Stimulated activated CD4-positive, alpha-beta T cell treated with anti-CD3 and anti-CD28 coated beads, Interleukin-12 subunit alpha, Interleukin-12 subunit beta, amount 100 ng/mL, for 24 hours (primary cell): ENCODE measurements at places on chromosomes 6 and 20.

GRCh38 chr6:152534541-152534940 is 102.6 kb downstream of the SYNE1 start:
- DNase-seq = no peak

DNA sequence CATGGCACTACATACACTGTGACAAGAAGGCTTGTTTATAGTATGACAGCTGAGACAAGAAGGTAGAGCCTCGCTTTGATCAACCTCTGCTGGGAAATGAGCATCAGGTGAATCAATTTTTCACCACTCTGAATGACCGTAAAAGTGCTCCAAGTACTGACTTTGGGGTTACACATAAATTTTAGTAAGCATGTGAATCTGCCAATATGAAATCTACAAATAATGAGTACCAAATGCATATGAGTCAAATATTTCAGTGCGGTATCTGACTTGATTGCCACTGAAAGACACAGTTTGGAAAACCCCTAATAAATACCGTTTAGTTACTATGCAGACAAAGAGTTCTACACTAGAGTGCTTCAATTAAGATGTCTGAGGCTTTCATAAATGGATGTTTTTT is 77.8 kb downstream of the ATG5 start:
- no peak for DNase-seq

DNA sequence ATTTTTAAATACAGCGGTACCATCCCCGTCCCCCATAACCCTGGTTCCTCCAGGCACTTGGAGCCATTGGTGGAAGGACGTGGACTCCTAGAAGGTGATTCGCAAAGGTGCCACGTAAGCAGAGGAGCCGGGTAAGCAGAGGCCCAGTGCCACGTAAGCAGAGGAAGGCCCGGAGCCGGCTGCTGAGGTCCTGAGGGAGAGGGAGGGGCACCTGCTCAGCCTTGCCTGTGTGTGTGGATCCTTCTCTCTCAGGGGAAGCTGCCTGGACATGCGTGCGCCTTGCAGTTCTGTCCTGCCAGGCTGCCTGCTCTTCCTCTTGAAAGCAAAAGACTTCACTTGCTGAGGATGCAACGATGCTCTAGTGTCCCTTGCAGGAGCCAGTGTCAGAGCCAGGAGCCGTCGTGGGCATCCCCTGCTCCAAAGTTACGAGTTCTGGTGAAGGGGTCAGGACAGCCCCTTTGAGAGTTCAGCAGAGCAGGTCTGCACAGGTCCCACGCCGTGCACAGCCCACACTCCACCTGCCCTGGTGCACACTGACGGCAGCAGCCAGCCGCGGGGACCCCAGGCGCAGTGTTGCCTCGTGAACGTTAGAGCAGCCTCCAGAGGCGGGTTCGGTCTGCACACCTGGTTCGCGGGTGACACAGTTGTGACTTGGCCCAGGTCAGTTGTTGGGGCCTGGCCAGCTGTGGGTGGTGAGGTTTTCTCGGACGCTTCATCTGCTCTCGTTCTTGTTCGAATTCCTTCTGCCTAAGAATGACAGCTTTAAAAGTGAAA is 1.9 kb upstream of the NKAIN4 start:
- DNase-seq = no peak

GRCh38 chr20:25258828-25259227 is 10.9 kb downstream of the PYGB start:
- DNase-seq = no peak

DNA sequence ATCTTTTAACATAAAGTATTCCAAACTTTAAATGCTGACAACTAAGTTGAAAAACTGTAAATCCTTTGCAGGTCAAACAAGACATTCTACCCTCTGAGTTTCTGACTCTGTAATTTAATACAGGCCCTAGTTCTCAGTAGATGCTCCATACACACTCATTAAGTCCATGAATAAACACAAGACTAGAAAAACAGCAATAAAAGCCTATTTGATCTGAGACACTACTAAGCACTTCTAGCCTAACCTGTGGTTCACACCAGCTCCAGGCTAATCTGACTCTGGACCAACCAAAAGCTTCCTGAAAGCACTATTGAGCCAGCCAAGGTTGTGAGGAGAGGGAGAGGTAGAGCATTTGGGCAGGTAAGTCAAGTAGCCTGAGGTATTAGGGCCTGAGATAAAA is 103.9 kb downstream of the EPM2A start:
- DNase-seq = no peak

- DNase-seq = no peak
These were observed 79.1 kb downstream of the SHLD1 start for GRCh38 chr20:5829241-5829809.

DNA sequence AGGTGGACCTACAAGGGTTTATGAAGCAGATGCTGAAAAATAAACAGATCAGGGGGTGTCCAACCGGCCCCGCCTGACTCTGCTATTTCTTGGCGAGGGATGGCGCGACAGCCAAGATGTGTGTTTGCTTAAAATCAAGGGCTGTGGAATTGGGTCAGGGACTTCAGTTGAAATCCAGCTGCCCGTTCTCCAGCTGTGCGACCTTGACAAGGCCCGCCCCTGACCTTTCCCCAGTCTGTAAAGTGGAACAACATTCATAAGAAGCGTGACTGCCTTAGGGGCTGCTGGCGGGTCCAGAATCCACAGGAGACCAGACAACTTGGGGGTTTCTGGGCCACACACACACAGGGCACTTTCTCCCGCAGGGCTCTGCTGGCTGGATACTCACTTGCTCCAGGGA is 517.5 kb downstream of the PREX1 start:
- DNase-seq = no peak

- DNase-seq = no peak
These were observed 57.2 kb downstream of the IL20RA start for GRCh38 chr6:136987526-136987925.

- DNase-seq = no peak
These were observed 22.1 kb upstream of the KCNK5 start for GRCh38 chr6:39251406-39251805.
